Small intestine (tissue), 16 donors: ENCODE measurements at places on chromosomes 3 and 15. TPM values are rescaled to one million over a fixed set of nuclear protein-coding genes. Genes with fewer than 3 reads are reported as not detected.

- H3K4me3 ChIP-seq, result no peak overlapping the region
- no peaks in the 10 kb centered on the region for H3K4me1 ChIP-seq
- H3K27ac ChIP-seq, result no peak overlapping the region
- H3K36me3 ChIP-seq, result no peaks in the 10 kb centered on the region
These were observed 376.8 kb upstream of the SEMA6D start for GRCh38 chr15:47340571-47340920.

- no peak overlapping the region for H3K4me3 ChIP-seq
- H3K4me1 ChIP-seq, result no peaks in the 10 kb centered on the region
- no peaks in the 10 kb centered on the region for H3K36me3 ChIP-seq
These were observed 130.3 kb downstream of the MINAR1 start for GRCh38 chr15:79562403-79562815.

- DNase-seq, result no peak
- H3K36me3 ChIP-seq, result no peaks in the 10 kb centered on the region
- no peaks in the 10 kb centered on the region for H3K27me3 ChIP-seq
- no peaks in the 10 kb centered on the region for H3K4me1 ChIP-seq
- H3K27ac ChIP-seq, result no peak overlapping the region
- no peak overlapping the region for H3K4me3 ChIP-seq
These were observed 1.2 kb upstream of the KLHL6 start for GRCh38 chr3:183556722-183557121.

DNA sequence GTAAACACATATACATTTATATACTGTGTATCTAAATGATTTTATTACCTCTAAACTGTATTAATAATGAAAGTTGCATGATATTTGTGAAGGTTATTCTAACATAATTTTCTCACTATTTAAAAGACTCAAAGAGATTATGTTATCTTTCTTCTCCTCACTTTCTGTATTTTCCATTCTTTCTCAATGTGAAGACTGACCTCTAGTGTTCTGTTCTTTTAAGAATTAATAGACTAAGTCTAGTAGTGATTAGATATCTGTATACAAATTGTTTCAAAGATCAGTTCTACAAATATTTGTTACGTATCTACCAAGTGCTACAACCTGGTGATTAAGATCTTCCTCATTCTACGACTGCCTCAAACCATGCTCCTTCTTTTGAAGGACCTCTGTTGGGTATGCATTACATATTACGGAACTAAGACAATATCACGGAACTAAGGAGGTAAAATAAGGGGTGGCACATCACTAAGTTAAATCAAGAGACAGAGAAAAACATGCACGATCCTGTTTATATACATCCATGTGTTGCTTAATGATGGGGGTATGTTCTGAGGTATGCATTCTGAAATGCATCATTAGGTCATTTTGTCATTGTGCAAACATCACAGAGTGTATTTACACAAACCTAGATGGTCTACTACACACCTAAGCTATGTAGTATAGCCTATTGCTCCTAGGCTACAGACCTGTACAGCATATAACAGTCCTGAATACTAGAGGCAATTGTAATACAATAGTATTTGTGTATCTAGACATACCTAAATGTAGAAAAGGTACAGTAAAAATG is 161.5 kb upstream of the KBTBD8 start:
- no peak overlapping the region for H3K27ac ChIP-seq
- no peak overlapping the region for H3K4me3 ChIP-seq
- H3K4me1 ChIP-seq, result no peaks in the 10 kb centered on the region
- DNase-seq, result no peak

DNA sequence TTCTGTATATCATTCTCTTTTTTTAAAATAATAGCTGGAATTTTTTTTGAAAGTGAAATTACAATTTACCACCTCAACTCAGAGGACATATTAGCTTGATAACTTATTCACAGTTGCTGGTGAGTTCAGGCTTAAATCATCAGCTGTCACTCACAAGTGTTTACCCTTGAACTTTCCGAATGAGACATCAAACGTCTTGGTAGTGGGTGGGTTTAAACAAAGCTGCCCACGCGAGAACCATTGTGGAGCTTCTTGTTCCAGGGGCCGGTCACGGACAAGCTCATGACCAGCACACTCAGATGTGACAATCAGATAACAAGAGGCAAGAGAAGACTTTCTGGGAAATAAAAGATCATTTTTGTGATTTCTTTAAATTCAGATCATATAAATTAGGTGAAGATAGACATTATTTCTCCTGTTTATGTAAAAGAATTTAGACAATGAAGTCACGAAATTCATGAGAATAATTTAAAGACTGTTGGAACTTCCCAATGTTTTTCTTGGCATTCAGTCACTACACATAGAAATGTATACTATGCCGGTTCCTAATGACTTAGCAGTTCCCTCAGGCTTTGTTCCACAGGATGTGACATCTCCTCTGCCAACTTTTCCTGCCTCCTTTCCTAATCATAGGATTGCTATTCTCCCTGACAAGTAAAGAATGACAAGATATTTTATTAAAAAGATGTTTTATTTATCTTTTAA is 29.3 kb downstream of the BTD start:
- no peaks in the 10 kb centered on the region for H3K27me3 ChIP-seq
- peaks cover 2% of the 10 kb centered on the region for H3K4me1 ChIP-seq
- no peak overlapping the region for H3K27ac ChIP-seq
- DNase-seq, result no peak
- H3K4me3 ChIP-seq, result no peak overlapping the region

DNA sequence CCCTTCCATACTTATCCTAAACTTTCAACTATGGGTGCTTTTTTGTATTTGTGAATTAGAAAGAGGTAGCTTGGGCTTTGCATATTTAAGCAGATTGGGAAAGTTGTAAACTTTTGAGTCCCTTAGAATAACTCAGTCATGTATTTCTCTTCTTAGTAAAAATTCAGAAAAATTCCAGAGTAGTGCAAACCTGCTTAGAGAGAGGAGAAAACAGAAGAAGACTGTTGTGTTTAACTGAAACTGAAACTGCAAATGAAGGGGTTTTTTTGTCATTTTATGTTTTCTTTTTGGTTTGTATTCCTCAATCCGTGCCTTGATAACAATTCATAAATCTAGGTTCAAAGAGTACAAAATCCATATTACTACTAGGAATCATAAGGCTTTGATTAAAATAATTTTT is 31.3 kb downstream of the CD200 start:
- no peak overlapping the region for H3K4me3 ChIP-seq
- no peaks in the 10 kb centered on the region for H3K27me3 ChIP-seq
- no peak for DNase-seq
- H3K27ac ChIP-seq, result peak overlapping the region; percentile 24
- no peaks in the 10 kb centered on the region for H3K4me1 ChIP-seq

DNA sequence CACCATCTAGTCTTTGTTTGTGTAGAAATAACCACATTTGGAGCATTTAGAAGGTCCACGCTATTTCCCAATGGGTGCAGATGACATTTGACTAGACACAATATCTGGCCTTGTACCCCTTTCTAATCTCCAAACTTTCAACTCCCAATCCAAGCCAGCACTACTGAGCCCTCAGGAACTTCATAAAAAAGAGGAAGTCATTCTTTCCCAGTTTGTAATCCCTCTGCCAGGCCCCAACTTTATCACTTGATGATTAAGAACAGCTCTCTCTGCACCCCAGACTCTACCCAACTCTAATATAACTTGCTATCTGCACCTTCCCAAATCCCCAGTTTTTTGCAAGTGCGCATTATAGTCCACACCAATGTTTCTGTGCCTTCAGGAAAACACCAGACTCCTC is 170.2 kb downstream of the KCNMB2 start:
- no peak overlapping the region for H3K27ac ChIP-seq
- no peaks in the 10 kb centered on the region for H3K4me1 ChIP-seq
- no peaks in the 10 kb centered on the region for H3K27me3 ChIP-seq

DNA sequence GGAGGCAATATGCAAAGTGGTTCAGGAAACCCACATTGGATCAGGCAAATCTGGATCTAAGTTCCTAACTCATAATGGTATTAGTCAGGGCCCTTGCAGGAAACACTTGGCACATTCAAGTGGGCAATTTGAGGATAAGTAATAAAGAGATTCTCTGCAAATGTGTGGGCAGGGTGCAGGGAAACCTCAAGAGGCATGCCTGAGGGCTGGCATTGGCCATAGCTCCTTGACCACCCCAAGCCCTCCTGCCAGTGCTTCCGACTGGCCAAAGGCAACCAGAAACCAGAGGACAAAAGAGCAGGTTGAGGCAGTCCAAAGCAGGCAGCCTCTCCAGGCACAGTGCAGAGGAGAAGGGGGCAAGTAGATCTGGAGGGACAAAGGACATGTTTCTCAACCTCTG is 130.8 kb upstream of the SNTN start:
- H3K36me3 ChIP-seq, result no peaks in the 10 kb centered on the region
- no peak overlapping the region for H3K27ac ChIP-seq
- no peak overlapping the region for H3K4me3 ChIP-seq
- H3K27me3 ChIP-seq, result no peaks in the 10 kb centered on the region
- DNase-seq, result no peak

Gene SLC22A13
- not detected for polyA plus RNA-seq

Gene SCN11A
- not detected for polyA plus RNA-seq

Gene SLC26A6
- 38.9 TPM for polyA plus RNA-seq

Gene KLHL40
- polyA plus RNA-seq, result 0.81 TPM

Gene ZPLD1
- not detected for polyA plus RNA-seq

Gene RMDN3
- polyA plus RNA-seq, result 36.6 TPM
